ENCODE measurements at places on chromosomes 7 and 10.

DNA sequence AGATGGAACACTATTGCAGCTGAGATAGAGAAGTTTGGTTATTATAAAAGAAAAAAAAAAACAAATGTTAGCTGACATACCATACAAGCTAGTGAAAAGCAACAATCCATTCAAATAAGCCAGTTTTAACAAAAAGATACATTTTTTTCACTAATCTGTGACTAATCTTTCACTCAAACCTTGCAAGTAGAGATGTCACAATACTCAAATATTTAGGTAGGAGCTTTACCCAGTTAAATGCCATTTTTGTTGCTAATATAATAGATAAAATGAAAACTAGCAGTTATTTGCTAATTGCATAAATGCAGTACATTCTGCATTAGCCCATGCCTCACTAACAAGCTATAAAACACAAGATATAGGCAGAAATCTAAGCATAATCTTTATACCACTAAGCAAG, 123.6 kb downstream of the BTAF1 start:
- DNase-seq: no peak

DNA sequence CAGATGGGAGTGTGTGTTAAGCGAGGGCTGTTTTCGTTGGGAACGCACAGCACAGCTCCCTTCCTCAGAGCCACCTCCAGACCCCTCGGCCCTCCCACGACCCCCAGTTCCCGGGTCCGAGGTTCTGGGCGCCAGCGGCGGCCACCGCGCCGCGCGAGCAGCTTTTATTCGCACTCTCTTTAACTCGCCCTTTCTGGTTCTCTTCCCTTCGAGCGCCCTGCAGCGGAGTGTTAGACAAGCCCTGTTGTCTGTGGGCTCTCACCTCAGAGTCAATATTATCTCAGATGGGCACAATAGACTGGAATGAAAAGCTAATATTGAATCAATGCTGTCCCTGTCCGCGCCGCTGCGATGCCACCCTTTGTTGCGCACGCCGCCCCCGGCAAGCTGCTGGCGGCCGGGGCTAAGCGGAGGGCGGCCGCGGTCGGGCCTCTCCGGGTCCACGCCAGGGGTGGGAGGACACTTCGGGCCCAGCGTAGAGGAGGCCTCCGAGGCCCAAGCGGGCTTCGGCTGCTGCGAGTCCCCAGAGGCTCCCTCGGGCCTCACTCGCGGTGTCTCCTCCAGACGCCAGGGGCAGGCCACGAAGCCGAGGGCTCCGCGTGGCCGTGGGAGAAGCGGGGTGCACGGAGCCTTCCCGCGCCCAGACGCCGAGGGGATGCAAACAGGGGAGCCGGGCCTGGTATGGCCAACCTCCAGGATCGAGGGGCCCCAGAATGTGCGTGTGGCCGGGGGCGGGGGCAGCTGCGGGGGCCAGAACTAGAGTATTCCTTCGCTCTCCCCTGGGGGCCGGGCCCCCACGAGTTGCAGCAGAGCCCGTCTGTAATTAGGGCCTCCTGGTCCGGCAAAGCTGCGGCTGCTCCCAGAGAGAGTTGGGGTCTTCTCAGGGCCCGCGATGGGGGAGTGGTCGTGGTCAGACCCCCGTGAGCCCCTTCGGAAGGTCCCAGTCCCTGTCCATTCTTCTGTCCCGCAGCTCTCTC, 7.9 kb upstream of the EMX2 start:
- DNase-seq: peak; percentile 63

- DNase-seq: no peak
These were observed 761.1 kb downstream of the IPMK start for GRCh38 chr10:57506414-57507094.

- no peak for DNase-seq
These were observed 11.7 kb downstream of the CASP2 start for GRCh38 chr7:143299840-143300239.

GRCh38 chr10:125448596-125448995, 234.4 kb downstream of the TEX36 start:
- peak; percentile 7 for DNase-seq
